ENCODE measurements at places on chromosomes 2 and 18.

- DNase-seq = no peak
Observed at GRCh38 chr2:16246281-16246850, 306.0 kb downstream of the MYCN start.

DNA sequence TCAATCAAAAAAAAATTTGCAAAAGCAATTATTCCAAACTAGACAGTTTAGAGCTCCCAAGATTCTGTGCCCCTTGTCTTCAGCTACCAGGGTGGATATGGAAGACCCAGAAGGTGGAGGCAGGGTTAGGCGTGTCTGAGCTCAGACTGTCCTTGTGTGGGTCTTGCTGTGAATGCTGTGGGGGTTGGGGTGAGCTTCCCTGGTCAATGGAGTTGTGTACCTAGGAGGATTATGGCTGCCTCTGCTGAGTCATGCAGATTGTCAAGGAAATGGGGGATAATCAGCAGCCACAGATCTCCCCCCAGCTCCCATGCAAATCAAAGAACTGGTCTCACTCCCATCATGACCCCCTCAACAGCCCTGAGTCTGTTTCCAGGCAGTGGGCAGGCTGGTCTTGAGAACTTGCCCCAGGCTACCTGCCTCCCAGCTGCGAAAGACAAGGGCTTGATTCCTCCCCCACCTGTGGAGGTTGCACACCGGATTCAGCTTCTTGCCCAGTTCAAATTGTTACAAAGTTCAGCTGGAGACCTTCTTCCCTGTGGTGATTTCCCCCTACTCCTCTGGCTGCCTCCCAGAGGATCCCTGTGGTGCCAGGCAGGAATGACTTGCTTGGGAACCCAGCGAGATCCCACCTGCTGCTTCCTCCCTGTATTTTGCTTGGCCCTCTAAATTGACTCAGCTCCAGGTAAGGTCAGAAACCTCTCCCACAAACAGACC lies 77.0 kb downstream of the RAD51AP2 start:
- no peak for DNase-seq

DNA sequence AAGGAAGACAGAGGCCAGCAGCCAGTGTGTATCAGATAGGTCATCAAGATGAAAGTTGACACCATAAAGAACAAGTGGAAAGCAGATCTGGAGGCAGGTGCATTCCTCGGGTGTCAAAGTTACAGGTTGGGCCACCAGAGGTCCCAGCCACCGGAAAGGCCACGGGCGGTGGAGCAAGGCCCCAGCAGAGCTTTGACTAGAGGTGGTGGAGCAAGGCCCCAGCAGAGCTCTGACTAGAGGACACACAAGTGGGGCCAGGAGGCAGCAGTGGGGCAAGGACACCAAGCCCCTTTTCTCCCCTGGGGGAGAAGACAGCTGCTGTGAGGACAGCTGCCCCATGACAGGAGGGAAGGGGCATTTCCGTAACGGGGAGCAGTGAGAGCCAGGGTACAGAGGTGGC lies 115.1 kb downstream of the GYPC start:
- DNase-seq = no peak

- no peak for DNase-seq
Observed at GRCh38 chr18:76721207-76721996, 101.0 kb upstream of the ZNF236 start.

DNA sequence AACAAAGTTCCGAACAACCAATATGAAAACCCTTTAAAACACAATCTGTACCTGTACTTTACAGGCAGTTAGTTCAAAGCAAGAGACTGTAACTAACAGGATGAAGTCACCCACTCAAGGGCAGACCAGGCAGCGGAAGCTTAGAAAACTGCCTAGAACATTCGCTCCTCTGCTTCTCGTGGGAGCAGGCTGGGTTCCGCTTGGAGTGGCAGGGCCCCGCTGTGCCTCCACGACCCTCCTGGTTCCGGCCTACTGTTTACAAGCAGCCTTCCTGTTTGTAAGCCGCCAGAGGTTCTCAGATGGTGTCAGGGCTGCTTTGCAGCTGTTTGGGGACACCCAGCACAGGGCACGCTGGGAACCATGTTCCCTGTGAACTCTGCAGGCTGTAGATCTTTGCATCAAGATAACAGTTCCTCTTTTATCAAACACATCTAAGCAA lies 31.3 kb downstream of the CIB4 start:
- peak; percentile 61 for DNase-seq

- peak; percentile 44 for DNase-seq
Observed at GRCh38 chr2:65350651-65351056, 81.7 kb downstream of the SPRED2 start.

DNA sequence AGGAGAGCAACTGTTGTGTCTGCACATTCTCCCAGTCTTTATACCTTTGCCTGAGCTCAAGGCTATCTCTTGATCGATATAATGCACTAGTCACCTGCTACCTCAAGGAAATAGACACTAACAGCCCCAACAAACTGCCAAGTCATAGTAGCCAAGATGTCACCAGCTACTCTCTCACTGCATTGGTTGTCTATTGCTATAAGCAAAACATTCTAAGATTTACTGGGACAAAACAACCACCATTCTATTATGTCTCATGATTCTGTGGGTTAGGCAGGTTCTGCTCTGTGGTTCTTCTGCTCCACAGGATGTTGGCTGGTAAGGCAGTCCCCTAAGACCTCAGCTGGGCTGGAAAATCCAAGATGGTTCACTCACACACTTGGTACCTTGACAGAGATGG lies 28.5 kb upstream of the MLPH start:
- no peak for DNase-seq

DNA sequence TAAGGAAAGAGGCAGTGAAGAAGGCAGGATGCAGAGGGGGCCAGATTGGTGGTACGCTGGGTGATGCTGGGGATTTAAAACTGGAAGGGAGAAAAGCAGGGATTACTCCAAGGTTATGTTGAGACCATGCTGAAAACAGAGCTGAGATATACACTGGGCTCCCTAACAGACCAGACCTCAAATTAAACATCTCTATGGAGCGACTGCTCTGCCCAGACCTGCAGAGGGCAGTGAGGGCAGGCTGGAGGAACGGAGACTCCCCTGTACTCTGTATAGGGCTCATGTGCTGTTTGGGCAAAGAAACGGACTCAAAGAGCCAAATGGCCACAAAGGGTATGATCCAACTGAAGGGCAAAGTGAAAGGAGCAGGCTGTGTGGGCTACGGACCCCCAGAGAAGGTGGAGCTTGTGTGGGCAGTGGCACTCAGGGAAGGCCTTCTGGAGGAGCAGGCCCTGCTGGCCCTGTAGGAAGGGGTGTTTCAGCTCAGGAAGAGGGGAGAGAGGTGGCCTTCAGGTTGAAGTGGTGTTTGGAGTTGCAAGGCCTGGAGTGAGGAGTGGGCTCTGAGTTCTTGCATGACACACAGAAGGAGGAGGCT lies 4.8 kb upstream of the CELF4 start:
- DNase-seq = no peak

GRCh38 chr2:113692698-113693428 lies 63.6 kb downstream of the SLC35F5 start:
- DNase-seq = no peak

DNA sequence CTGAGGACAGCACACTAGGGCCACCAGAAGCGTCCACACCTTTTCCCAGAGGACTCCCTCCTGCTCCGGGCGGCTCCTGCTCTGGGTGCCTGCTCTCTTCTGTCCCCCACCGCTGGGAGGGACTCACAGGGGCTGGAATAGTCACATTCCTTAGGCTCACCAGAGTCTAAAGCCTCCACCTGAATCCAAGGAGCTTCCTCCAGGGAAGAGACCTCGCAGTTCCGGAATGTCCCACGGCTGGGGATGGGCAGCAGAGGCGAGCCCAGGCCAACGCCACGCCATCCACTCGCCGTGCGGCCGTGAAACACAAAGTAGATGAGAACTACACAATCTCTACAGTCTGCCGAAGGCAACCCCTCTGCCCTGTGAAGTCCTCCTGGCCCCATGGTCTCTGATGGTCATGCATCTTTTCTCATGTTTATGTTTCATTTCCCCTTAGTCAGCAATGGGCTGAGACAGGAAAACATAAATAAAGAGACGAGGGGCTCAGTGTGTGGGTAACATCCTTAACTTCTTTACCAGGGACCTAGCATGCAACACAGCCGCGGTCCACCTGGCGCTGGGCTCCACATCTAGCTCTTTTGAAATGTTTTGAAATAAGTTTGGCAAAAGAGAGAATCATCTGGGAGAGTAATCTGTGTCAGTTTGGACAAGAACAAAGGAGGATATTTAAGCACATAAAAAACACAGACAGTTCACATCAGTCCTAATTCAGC lies 98.4 kb downstream of the PXDN start:
- DNase-seq = no peak

GRCh38 chr18:46958209-46958608 lies 40.8 kb downstream of the KATNAL2 start:
- no peak for DNase-seq

DNA sequence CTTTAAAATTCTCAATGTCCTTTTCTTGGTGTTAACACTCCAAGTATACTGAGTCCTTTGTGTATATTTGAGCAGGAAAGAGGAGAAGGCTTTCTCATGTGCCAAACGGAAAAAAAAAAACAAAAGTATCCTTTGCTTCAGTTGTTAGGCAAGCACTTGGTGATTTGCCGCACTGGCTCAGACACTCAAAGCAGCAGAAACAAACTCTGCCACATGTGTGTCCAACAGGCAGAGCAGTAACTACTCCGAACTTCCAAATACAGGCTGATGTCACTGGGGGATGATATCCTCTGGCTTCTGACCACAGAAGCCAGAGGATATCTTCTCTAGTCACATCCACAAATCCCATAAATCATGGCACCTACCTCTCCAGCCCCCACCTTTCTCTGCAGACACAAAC lies 108.0 kb upstream of the SALL3 start:
- DNase-seq = no peak

GRCh38 chr18:35437836-35438235 lies 59.9 kb downstream of the INO80C start:
- no peak for DNase-seq

DNA sequence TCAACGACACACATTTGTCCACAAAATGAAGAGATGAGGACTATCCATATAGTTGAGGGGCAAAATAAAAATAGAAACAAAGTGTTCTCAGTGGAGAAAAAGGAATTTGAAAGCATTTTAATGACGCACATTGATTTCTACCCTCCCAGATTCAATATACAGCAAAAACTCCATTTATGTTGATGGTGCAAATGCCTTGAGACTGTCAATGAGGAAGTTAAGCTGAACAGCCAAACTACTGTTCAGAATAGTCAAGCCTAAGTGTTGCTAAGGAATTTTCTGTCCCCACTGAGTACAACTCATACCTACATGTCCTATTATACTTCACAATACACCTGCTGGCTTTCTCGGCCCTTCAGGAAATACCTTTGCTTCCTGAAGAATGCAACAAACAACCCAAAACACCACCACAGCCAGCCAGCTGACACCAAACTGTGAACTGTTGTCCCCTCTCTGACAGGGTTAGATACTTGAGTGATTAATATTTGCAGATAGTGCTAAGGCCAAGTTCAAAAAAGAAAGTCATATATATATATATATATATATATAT lies 27.8 kb upstream of the DARS1 start:
- no peak for DNase-seq

DNA sequence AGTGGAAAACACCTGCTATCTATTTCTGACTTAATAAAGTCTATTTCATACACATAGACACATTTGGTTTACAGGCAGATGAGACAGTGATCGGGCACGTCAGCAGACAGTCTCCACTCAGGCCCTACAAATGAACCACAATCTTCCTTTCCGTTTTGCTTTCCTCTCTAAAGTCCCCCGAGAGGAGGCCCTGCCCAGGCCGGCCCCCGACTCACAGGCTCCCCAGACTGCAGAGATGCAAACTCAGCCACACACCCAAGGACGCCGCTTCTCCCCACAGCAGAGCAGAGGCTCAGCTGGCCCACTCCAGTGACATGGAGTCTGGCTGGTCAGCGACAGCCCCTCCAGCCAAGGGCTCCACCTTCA lies 9.3 kb upstream of the MTERF4 start:
- no peak for DNase-seq

- no peak for DNase-seq
Observed at GRCh38 chr18:21406116-21406515, 164.1 kb downstream of the GREB1L start.

- DNase-seq = peak; percentile 31
Observed at GRCh38 chr2:58862244-58862643, 621.1 kb upstream of the FANCL start.

- no peak for DNase-seq
Observed at GRCh38 chr2:135169900-135170753, 118.0 kb downstream of the RAB3GAP1 start.

DNA sequence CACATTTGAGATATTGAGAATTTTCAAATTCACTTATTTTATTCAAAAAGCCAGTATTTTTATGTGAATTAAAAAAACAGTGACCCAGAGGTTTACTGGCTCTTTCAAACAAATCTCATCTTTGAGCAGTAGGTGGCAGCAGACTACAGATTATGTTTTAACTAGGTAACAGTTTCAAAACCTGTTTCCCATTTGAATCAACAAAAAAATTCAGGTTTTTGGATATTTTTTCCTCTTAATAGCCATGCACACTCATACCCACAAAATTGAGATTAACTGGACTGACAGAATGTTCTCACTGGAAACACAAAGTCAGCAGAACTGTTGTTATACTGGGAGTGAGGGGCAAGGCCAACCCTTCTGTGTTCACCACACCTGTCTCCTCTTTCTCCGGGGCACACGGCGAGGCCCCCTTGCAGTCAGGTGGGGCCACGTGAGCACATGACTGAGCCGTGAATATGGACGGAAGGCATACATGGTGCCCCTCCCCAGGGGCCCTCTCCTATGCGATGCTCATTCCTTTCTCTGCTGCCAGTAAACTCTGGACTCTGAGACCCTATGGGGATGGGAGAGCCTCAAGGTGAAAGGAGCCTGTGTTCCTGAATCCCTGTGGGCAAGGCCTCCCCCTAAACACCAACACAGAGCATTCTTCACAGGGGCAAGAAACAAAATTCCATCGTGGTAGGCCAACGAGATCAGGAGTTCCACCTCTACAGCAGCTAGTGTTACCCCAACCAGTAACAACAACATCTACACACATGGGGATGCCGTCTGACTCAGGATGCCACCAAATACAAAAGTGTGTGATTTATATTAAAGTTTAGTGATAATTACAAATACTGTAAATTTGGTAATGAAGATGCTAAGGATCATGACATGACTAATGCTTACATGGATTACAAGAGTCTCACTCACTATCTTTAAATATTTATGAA lies 80.4 kb downstream of the LPIN2 start:
- DNase-seq = peak; percentile 63

- no peak for DNase-seq
Observed at GRCh38 chr2:2698182-2699120, 367.4 kb upstream of the MYT1L start.

- no peak for DNase-seq
Observed at GRCh38 chr2:108946442-108946841, 42.6 kb downstream of the EDAR start.

All from KBM-7 (cell line).